CD8-positive, alpha-beta memory T cell (primary cell): ENCODE measurements at places on chromosomes 2 and 18.

DNA sequence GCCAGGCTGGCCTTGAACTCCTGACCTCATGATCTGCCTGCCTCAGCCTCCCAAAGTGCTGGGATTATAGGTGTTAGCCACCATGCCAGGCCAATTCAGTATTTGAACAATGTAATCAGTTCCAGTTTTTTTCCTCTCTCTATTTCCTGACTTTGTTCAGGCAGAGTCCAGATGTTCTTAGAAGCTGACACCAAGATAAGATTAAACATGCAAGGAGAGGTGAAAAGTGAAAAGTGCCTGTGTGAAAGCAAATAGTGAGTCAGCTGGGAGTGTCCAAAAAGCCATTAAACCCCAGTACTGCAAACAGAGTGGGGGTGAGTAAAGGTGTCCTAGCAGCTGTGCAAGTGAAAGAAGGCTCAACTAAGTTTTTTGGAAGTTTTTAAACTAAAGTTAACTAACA is 231.5 kb downstream of the PTH2R start:
- no peak for DNase-seq

DNA sequence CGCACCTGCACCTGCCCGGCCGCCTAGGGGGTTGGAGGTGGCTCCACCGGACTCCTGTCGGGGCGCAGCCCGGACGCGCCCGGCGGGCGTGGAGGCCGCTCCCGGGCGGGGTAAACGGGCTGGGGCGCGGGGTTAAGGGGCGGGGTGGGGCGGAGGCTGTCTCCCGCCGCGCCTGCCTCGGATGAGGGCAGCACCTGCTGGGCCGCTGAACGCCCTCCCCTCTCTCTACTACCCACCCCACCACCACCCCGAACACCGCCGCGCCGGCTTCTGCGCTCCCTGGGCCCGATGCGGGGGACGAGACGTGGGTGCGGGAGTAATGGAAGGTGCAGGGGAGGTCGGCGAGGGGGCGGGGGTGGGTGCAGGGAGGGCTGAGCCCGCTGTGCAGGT is 224.8 kb upstream of the ID2 start:
- peak; percentile 63 for DNase-seq

DNA sequence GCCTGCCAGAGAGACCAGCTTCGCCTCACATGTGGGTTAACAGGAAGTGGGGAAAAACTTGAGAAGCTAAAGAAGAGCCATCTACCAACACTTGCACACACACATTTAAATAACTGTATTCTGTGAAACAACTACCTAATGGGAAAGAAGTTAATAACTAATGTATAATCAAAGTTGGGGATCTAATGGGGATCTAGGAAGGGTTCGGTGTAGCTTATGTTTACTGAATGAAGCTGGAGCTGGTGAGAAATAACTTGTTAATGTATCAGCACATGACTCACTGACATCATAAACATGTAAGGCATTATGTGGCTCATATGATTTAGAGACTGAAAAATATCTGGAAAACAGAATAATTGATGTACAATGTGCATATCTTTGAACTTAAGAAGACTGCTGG is 421.3 kb upstream of the NXPH2 start:
- no peak for DNase-seq

DNA sequence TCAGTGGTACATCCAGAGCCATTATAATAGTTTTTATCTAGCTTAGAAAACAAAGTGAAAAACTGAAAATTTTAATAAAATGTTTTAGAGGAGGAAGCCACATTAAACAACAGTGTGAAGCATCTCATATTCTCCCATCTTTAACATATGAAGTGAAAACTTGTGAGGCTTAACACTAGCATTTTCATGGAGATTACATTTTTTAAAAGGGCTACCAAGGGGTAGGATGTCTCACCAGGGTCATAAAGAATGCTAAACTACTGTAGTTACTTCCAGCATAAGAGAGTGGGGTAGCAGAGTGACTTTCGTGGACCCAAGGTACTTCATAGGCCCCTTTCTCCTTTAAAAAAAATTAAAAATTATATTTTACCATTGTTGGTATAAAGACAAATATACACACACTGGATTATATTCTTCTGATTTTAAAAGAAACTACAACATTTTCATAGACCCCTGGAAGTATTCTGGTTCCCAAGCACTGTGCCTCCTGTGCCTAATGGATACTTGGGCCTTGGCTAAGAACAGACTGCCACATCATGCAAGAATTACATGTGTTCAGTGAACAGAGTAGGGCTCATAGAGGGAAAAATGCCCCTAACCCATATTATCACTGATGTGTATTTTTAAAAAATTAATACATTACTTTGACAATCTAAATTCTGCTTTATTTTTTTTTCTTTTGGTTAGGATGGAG is 148.4 kb downstream of the SLC39A10 start:
- no peak for DNase-seq

GRCh38 chr2:46471697-46472096 is 7.7 kb upstream of the TMEM247 start:
- no peak for DNase-seq
